Activated T-helper 17 cell treated with anti-CD3 and anti-CD28 coated beads, Interleukin-2, amount 50 U/mL, for 72 hours (primary cell): ENCODE measurements at places on chromosomes 5 and 9. TPM values are rescaled to one million over a fixed set of nuclear protein-coding genes. Genes with fewer than 3 reads are reported as not detected.

Gene KLF4
- 0.48 TPM for total RNA-seq

GRCh38 chr9:25891527-25891926, 213.3 kb upstream of the TUSC1 start:
- ATAC-seq = no peak

Gene HDAC3
- total RNA-seq = 123 TPM

- no peak for ATAC-seq
Observed at GRCh38 chr9:8208465-8208864, 408.9 kb upstream of the DMAC1 start.

Gene OR1J4
- total RNA-seq = not detected

Gene LVRN
- total RNA-seq = 1.9 TPM
